ENCODE measurements at places on chromosomes 4 and X. TPM values are rescaled to one million over a fixed set of nuclear protein-coding genes. Genes with fewer than 3 reads are reported as not detected.

ARHGAP10 gene
- total RNA-seq: 2.2 TPM

HTRA3 gene
- 1.3 TPM for total RNA-seq

STK26 gene
- 1.3 TPM for total RNA-seq

GAGE2A gene
- total RNA-seq: not detected

GYG2 gene
- total RNA-seq: 5.6 TPM

RASL11B gene
- total RNA-seq: 20.3 TPM

ALAS2 gene
- total RNA-seq: 16.0 TPM

RAB9B gene
- 42.9 TPM for total RNA-seq

YY2 gene
- total RNA-seq: 4.4 TPM
